HepG2 (cell line): ENCODE measurements at places on chromosomes 6 and 20. TPM values are rescaled to one million over a fixed set of nuclear protein-coding genes. Genes with fewer than 3 reads are reported as not detected.

- no peaks in the 10 kb centered on the region for H3K36me3 ChIP-seq
- H3K4me3 ChIP-seq = no peak overlapping the region
- peaks cover 29% of the 10 kb centered on the region; the same call in 2 of the 3 replicates for H3K27me3 ChIP-seq
- peak; percentile 25 for DNase-seq
Measured at GRCh38 chr6:1552296-1552761, 57.4 kb upstream of the FOXC1 start.

- H3K36me3 ChIP-seq = no peaks in the 10 kb centered on the region
- H3K27ac ChIP-seq = no peak overlapping the region
- no peak for DNase-seq
Measured at GRCh38 chr6:113654396-113654795, 202.7 kb upstream of the MARCKS start.

Gene KHDC1L
- not detected in 2 replicates for total RNA-seq

DNA sequence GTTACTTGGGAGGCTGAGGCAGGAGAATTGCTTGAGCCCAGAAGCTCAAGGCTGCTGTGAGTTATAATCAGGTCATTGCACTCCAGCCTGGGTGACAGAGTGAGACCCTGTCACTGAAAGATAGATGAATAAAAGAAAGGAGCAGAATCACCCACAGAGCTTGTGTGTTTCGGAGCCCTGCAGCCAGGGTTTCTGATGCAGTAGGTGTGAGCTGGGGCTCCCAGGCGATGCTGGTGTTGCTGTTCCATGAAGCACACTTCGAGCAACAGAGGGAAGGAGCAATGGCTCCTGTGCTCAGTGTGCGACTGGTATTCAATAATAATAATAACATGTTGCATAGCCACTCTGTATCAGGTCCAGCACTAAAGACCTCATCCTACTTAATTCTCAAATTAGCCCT, 197.5 kb upstream of the CST7 start:
- H3K27me3 ChIP-seq = no peaks in the 10 kb centered on the region
- H3K36me3 ChIP-seq = no peaks in the 10 kb centered on the region
- H3K27ac ChIP-seq = no peak overlapping the region
- DNase-seq = no peak
- H3K4me3 ChIP-seq = no peak overlapping the region
- H3K4me1 ChIP-seq = peaks cover 21% of the 10 kb centered on the region

DNA sequence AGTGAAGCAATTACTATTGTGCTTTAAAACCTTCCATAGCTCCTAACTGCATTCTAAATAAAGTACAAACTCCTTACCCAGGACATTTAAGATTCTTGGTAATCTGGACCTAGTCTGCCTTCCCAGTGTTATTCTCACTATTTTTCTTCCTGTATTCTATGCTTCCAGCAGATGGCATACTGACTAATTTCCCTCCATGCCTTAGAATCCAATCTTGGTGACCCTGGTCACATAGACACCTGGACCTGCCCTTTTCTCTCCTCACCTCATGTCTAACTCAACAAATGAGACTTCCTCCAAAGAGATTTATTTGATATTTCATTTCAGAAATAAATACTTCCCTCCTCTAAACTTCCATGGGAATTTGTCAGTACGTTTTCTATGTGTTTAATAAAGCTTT, 25.8 kb downstream of the ROS1 start:
- DNase-seq = peak; percentile 20
- H3K4me3 ChIP-seq = no peak overlapping the region
- H3K27me3 ChIP-seq = no peaks in the 10 kb centered on the region
- no peaks in the 10 kb centered on the region for H3K36me3 ChIP-seq
- H3K27ac ChIP-seq = no peak overlapping the region
- peaks cover 7% of the 10 kb centered on the region; the same call in 1 of the 2 replicates for H3K4me1 ChIP-seq

- no peaks in the 10 kb centered on the region for H3K36me3 ChIP-seq
- H3K27me3 ChIP-seq = no peaks in the 10 kb centered on the region
- no peak overlapping the region for H3K27ac ChIP-seq
- peak; percentile 25 for DNase-seq
Measured at GRCh38 chr6:56902641-56903464, 52.1 kb upstream of the BEND6 start.

- H3K4me1 ChIP-seq = peaks cover 38% of the 10 kb centered on the region
- H3K36me3 ChIP-seq = peaks cover 4% of the 10 kb centered on the region
- DNase-seq = peak; percentile 80
- H3K27me3 ChIP-seq = no peaks in the 10 kb centered on the region; the same call in 2 of the 3 replicates
- peak overlapping the region; percentile 98 for H3K4me3 ChIP-seq
- peak overlapping the region; percentile 83 for H3K27ac ChIP-seq
Measured at GRCh38 chr6:33314515-33314942, 651 bp upstream of the TAPBP start.

Gene SGK2
- 29.4 and 34.3 TPM in 2 replicates for total RNA-seq

GRCh38 chr6:13990796-13991195, 66.0 kb downstream of the RNF182 start:
- H3K4me3 ChIP-seq = no peak overlapping the region
- H3K27me3 ChIP-seq = peaks cover 21% of the 10 kb centered on the region
- H3K27ac ChIP-seq = no peak overlapping the region
- H3K36me3 ChIP-seq = no peaks in the 10 kb centered on the region
- H3K4me1 ChIP-seq = no peaks in the 10 kb centered on the region

GRCh38 chr6:38387971-38388370, 251.8 kb downstream of the BTBD9 start:
- H3K27me3 ChIP-seq = no peaks in the 10 kb centered on the region
- 0 out of 2 replicates have a peak, but pooled peaks cover 8% of the 10 kb centered on the region for H3K4me1 ChIP-seq
- no peak overlapping the region for H3K4me3 ChIP-seq
- no peaks in the 10 kb centered on the region for H3K36me3 ChIP-seq
- DNase-seq = no peak

Gene CYP24A1
- 6.9 and 9.4 TPM in 2 replicates for total RNA-seq

Gene EPPIN
- total RNA-seq = not detected in 2 replicates

DNA sequence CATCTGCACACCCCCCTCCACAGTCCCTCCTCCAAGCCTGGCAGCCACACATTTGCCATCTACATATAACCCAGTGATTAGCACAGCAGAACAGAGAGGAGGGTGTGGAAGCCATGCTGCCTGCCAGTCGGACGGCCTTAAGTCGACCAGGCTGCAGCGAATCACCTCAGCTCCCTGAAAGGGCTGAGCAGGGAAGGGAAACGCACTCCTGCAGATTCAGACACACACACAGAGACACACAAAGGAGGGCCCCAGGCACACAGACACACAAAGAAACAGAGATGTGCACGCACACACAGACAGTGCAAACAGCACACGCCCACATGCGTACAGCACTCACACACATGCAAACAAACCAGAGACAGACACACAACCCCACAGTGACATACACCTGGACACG, 11.2 kb upstream of the SIRPA start:
- no peak overlapping the region for H3K27ac ChIP-seq
- peaks cover 2% of the 10 kb centered on the region; the same call in 1 of the 2 replicates for H3K27me3 ChIP-seq
- no peaks in the 10 kb centered on the region for H3K36me3 ChIP-seq
- H3K4me3 ChIP-seq = no peak overlapping the region

Gene CLIC5
- not detected in 2 replicates for total RNA-seq

Gene STXBP5
- total RNA-seq = 19.4 and 21.8 TPM in 2 replicates

GRCh38 chr6:16803294-16804200, 42.3 kb upstream of the ATXN1 start:
- H3K27me3 ChIP-seq = no peaks in the 10 kb centered on the region
- peaks cover 92% of the 10 kb centered on the region for H3K4me1 ChIP-seq
- no peak overlapping the region for H3K4me3 ChIP-seq
- H3K36me3 ChIP-seq = no peaks in the 10 kb centered on the region
- peak; percentile 56 for DNase-seq

Gene MCCD1
- 0.15 and 0.36 TPM in 2 replicates for total RNA-seq

DNA sequence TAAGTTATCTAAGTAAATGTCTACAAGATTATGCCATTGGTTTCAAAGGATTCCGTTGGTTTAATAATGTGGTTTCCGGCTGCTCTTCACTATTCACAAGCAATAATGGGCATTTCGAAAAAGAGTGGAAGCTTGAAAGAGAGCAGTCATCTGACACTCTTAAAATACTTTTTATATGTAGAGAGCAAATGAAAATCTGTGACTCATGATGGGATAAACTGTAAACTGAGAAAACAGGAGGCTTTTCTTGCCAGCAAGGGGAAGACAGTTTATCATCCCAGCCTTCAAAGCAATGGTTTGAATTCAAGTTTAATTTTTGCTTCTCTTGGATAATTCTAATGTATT, 145.7 kb downstream of the KHDC1L start:
- H3K27me3 ChIP-seq = no peaks in the 10 kb centered on the region
- H3K36me3 ChIP-seq = no peaks in the 10 kb centered on the region
- H3K27ac ChIP-seq = no peak overlapping the region

DNA sequence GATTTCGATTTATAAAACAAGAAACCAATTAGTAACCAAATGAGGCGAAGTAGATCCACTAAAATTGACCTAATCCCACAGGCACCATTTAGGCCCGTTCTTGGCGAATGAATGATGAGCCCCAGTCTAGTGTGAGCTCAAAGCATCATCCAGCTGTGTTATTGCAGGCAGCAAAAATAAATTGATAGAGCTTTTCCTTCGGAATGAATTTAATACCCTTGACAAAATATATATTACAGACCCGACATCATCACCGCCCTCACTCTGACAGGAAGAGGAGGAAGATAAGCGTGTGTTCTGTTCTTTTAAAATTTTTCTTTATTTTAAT, 7.8 kb downstream of the SIM1 start:
- H3K27ac ChIP-seq = no peak overlapping the region
- no peaks in the 10 kb centered on the region for H3K4me1 ChIP-seq
- DNase-seq = no peak
- no peaks in the 10 kb centered on the region for H3K36me3 ChIP-seq

Gene SLC17A3
- total RNA-seq = 0.09 TPM in 1 of 2 replicates, not detected in the other

Gene SLPI
- total RNA-seq = not detected in 2 replicates

DNA sequence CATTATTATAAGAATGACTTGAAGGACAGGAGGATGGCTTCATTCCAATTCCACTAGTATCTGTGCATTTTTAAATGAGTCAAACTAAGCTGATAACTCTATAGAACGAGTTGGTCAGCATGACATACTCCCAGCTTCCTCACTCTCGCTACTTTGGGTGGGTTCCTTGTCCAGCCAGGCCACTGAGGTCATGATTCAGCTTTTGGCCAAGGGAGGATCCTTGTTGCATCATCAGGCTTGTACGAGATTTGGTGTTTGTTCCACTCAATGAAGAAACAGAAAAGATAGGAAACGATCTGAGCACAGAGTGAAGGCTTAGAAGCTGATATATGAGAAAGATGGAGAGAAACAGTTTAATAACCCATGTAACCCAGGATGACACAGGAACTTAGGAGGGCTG, 19.8 kb downstream of the NEDD9 start:
- peaks cover 100% of the 10 kb centered on the region for H3K36me3 ChIP-seq
- no peak overlapping the region for H3K4me3 ChIP-seq
- no peak for DNase-seq

GRCh38 chr6:139254196-139254595, 37.6 kb downstream of the TXLNB start:
- H3K36me3 ChIP-seq = no peaks in the 10 kb centered on the region
- H3K4me3 ChIP-seq = no peak overlapping the region
- H3K27me3 ChIP-seq = no peaks in the 10 kb centered on the region

Gene LINC00237
- not detected in 2 replicates for total RNA-seq

DNA sequence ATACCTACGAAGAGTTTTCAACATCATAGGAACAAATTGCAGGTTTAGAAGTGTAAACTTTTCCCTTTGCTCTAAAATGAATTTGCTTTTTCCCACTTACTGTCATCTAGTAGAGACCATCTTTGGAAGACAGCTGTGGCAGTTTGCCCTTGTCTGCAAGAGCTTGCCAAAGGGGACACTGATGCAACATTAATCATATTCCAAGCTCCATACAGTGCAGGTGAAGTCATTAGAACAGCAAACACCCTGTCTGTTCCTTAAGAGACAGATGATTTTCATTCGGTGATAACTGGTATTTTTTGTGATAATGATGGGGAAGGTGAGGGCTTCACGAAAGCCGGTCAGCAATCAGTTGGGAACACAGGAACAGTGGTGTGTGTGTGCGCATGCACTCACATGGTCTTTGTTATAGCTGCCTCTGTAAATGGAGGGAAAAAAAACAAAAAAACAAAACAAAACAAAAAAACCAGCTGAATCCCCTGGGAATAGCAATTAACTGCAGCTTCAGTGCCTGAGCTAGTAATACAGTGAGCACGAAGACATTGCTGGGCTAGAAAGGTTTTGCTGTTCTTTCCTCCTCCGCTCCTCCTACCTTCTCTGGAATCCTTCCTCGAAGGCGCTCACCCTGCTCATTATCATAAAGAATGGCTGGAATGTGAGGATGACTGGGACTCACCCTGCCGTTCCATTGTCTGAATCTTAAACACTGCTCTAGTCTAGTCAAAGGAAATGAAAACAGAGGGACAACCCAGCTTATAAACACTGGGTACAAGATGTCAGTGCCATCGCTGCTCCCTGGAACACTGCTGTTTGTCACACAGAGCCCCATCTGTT, 35.2 kb upstream of the KIF13A start:
- no peaks in the 10 kb centered on the region; the same call in 1 of the 2 replicates for H3K27me3 ChIP-seq
- H3K36me3 ChIP-seq = no peaks in the 10 kb centered on the region
- no peak for DNase-seq
- H3K4me3 ChIP-seq = no peak overlapping the region
- peaks cover 27% of the 10 kb centered on the region for H3K4me1 ChIP-seq

GRCh38 chr20:57532104-57532503, 7.2 kb upstream of the CTCFL start:
- H3K4me3 ChIP-seq = no peak overlapping the region
- peak; percentile 19 for DNase-seq
- H3K36me3 ChIP-seq = no peaks in the 10 kb centered on the region
- H3K27me3 ChIP-seq = peaks cover 5% of the 10 kb centered on the region; the same call in 1 of the 3 replicates
- H3K27ac ChIP-seq = peak overlapping the region; percentile 29
- peaks cover 55% of the 10 kb centered on the region for H3K4me1 ChIP-seq

Gene CYB5R4
- total RNA-seq = 26.1 and 37.7 TPM in 2 replicates

- no peak overlapping the region for H3K4me3 ChIP-seq
- DNase-seq = no peak
- no peak overlapping the region for H3K27ac ChIP-seq
- H3K27me3 ChIP-seq = no peaks in the 10 kb centered on the region
Measured at GRCh38 chr6:67653561-67653960, 981.5 kb upstream of the ADGRB3 start.
